ENCODE measurements at places on chromosomes 13 and 19.

DNA sequence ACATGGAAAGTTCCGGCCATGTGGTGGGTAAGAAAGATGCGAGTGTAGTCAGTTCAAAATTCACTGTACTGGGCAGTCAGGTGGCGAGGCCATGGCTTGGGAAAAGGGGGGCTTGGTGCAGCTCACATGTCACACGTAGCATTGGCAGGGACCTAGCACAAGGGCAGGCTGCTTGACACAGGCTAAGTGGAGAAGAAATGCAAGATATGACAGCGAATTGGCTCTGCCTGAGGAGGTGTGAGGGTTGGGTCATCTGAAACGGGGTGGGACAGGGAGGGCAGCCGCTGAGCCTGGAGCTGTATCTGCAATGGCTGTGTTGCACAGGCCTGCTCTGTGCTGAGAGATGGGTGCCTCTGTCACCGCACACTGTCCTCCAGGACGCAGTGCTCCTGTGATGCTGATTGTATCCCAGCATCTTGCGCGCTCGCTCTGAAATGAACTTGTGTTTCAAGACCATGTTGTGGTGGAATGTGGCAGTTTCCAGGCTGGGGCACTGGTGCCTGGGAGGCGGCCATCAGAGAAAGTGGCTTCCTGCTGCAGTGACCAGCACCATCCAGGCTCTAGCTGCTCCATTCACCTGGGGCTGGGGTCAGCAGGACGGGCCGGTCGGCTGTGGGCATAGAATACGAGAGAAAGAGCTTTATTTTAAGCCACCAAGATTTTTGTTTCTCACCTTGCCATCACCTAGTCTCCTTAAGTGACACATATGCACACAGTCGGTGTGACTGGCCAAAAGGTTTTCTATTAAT lies 70.3 kb downstream of the TEX29 start:
- DNase-seq = no peak

GRCh38 chr13:39284801-39285388 lies 246.6 kb downstream of the NHLRC3 start:
- no peak for DNase-seq

DNA sequence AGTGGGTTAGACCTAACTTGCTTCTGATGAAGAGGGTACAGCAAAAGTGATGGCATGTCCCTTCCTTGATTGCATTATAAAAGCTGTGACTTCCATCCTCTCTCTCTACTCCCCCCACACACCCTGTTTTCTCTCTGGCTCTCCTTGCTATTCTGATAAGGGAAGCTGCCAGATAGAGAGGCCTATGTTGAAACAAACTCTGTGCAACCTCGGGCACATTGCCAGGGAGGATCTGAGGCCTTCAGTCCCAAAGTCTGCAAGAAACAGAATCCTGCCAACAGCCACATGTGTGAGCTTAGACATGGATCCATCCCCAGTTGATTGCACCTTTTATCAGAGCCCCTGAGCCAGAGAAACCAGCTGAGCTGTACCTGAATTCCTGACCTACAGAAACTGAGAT lies 44.8 kb upstream of the ARGLU1 start:
- DNase-seq = no peak

DNA sequence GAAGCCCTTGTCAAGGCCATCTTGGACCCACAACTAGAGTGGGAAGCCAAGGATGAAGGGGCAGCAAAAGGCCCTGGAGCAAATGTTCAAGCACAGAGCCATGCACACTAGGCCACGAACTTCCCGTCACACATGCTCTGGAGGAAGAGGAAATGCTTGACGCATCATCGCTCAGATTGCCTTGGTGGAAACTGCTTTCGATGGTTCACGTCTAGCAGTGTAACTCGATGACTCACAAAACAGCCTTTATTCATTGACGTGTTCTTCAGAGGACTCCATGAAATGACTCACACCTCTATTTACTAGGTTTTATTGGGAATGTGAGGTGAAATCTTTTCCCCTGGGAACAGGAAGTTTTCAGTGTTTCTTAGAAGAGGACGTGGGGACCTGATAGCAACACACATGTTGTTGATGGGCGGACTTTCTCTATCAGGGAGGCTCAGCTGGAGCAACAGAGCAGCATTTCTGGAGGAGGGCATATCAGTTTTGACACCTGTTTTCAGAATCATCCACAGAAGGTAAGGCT lies 79.8 kb upstream of the FLT1 start:
- DNase-seq = peak; percentile 95

DNA sequence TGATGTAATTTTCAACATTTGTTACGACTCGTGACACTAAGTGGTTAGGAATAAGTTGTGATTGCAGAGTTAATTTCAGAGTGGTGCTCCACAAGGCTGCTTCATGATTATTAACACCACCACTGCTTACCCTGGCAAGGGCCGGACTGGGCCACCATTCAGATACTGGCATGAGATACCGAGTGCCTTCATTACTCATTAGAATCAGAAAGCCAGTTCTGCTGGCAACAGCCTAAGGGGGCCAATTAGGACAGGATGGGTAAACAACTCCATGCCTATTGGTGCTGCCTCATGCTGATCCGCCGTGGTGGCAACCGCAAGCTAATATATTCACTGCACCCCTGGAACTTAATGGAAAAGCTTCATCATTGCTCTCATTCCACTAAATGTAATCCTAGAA lies 575.1 kb downstream of the EFNB2 start:
- DNase-seq = no peak

DNA sequence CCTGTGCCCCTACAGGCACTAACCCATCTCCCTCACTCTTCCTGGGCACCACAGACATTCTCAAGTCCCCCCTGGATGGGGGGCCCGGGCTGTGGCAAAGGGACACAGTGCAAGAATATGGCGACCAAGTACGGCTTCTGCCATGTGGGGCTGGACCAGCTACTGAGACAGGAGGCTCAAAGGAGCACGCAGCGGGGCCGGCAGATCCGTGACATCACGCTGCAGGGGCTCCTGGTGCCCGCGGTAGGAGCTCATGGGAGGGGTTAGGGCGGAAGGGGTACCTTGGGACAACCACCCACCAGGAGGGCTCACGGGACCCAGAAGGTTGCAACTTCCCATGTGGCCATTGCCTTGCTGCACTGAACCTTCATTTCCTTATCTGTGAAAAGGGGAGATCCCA lies 3.3 kb upstream of the GTF2F1 start:
- no peak for DNase-seq

- peak; percentile 57 for DNase-seq
Measured at GRCh38 chr13:32261567-32261966, 53.6 kb downstream of the ZAR1L start.

GRCh38 chr19:3036119-3036976 lies 7.3 kb upstream of the TLE2 start:
- peak; percentile 84 for DNase-seq

DNA sequence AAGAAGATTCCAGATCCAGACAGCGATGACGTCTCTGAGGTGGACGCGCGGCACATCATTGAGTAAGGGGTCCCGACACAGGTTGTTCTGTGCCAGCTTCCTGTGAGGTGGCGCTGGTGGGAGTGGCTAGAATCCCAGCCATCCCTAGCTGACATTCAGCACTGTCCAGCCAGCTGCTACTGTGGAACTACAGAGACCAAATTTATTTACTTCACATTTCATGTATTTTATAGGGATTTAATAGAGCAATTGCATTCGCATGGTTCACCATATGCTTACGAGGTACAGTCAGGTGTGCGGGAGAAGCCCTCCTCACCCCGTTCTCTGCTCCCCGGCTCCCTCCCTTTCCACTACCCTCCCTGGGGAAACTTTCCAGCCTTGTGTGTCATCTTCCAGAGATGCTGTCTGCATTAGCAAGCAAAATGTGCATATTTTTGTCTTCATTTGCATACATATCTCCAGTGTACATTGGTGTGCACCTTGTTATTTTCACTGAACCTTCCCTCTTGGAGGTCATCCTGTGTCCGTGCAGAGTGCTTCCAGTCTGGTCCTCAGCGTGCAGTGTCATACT lies 47.2 kb downstream of the SMARCA4 start:
- DNase-seq = no peak

GRCh38 chr13:30319655-30320054 lies 12.3 kb upstream of the KATNAL1 start:
- no peak for DNase-seq

DNA sequence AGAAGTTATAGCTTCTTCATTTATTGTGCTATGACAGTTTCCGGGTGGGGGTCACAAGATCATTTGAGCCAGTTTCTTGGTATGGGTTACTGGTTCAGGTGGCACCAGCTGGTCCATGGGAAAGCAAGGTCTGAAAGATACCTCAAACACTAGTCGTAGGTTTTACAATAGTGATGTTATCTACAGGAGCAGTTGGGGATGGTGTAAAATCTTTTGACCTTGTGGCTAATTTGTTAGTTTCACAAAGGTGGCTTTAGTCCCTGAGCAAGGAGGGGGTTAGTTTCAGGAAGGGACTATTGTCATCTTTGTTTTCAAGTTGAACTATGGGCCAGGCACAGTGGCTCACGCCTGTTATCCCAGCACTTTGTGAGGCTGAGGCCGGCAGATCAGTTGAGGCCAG lies 24.6 kb downstream of the CHST8 start:
- no peak for DNase-seq

GRCh38 chr13:100987948-100988347 lies 313.4 kb upstream of the TMTC4 start:
- DNase-seq = peak; percentile 27

DNA sequence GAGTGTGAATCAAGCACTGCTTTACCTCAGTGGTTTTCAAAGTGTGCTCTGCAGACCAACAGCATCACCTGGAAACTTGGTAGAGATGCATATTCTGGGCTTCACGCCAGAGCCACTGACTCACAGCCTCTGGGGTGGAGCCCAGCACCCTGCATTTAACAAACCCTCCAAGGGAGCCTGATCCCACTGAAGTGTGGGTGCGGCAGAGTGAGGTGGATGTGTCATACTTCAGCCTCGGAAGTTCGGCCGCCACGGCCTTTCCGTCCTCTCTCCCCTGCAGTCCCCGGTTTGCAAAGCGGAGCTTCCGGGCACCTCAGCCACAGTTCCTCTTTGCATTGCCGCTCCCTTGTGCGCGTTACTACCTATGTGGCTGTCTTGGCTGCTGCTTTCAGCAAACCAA lies 33.3 kb upstream of the MICU2 start:
- DNase-seq = peak; percentile 96

GRCh38 chr19:1259206-1259875 lies 9.8 kb upstream of the CIRBP start:
- DNase-seq = peak; percentile 38

GRCh38 chr19:54390942-54391577 lies 24.2 kb upstream of the TTYH1 start:
- DNase-seq = peak; percentile 69

GRCh38 chr19:1455336-1456120 lies 5.6 kb downstream of the APC2 start:
- DNase-seq = peak; percentile 85

GRCh38 chr19:49390131-49390928 lies 2.3 kb downstream of the KASH5 start:
- no peak for DNase-seq

DNA sequence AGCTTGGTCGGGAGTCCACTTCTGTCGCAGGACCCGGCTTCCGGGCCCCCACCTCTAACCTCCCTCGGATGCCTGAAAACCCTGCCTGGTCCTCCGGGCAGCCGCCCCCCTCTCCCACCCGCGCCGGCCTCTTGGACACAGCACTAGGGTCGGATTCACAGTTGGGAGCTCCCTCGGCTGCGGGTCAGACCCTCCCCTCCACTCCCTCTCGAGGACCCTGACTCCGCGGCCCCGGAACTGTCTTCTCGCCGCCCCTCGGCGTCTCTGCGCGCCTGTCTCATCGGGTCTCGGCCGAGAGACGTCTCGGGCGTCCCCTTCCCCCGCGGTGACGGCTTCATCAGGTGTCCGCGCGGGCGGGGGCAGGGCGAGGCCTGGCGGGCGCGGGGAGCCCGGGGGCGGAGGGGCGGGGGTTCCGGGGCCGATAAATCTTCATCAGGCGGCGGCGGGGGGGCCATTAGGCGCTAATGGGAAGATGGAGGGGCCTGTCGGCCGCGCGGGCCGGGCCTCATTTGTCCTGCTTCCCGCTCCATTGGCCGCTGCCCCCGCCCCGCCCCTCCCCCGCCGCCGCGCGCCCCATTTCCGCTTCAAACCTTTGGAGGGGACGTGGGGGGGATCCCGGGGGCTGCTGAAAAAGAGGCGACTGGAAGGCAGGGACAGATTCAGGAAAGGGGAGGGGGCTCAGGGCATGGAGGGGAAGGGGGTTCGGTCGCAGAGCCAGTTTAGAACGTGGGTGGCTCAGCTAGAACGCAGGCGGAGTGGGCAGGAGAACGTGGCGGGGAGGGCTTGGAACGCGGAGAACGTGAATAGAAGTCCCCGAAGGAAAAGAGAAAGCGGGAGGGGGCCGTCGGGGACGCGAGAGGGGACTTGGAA lies 11.8 kb upstream of the ERFL start:
- DNase-seq = no peak

- DNase-seq = peak; percentile 58
Measured at GRCh38 chr13:94658926-94659597, 53.3 kb downstream of the SOX21 start.

GRCh38 chr19:18045307-18046050 lies 37.5 kb downstream of the ARRDC2 start:
- no peak for DNase-seq

DNA sequence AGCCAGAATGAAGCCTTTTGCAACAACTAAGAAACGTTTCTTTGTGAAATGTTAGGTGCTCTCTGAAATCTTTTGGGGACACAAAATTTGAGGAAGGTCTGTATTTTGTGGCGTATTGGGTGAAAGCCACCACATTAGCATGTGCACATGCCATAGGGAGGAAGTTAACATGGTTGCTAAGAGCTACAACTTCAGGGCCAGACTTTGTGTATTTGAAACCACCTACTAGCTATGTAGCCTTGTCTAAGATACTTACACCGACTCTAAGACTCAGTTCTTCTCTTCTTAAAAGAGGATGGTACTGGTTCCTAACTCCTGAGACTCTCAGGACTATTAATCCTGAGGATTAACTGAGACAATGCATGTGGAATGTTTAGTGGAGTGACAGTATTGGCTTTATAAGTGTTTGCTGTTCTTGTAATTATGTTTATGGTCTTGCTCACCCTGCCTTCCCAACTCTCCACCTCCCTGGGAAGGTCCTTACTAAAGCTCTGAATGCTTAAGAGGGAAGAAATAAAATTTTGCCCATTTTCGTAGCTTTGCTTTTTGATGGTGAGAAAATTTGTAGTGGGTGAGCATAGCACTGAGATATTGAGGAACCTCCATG lies 15.5 kb downstream of the SERP2 start:
- DNase-seq = no peak

- DNase-seq = no peak
Measured at GRCh38 chr13:29952245-29952644, 101.8 kb upstream of the UBL3 start.

GRCh38 chr13:63149375-63149774 lies 1733.7 kb upstream of the PCDH20 start:
- no peak for DNase-seq

DNA sequence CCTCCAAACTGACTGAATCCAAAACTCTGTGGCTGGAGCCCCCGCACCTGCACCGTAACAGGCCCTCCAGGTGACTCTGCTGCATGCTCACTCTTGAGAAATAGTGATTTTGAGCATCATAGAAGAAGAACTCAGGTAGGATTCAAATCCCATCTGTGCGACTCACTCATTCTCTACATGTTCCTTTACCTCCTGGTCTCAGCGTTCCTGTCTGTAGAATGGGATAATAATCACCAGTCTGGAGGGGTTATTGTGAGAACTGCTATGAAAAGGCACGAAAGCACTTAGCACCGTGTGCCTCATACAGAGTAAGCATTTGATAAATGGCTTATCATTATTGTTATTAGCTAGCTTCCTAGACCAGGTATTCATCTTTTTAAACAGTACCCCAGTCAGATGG lies 36.5 kb upstream of the NPAS1 start:
- no peak for DNase-seq
